ENCODE measurements at places on chromosomes 6 and 20.
A peak's percentile ranks its signal among the peaks of the same experiment; 100 is the strongest.

DNA sequence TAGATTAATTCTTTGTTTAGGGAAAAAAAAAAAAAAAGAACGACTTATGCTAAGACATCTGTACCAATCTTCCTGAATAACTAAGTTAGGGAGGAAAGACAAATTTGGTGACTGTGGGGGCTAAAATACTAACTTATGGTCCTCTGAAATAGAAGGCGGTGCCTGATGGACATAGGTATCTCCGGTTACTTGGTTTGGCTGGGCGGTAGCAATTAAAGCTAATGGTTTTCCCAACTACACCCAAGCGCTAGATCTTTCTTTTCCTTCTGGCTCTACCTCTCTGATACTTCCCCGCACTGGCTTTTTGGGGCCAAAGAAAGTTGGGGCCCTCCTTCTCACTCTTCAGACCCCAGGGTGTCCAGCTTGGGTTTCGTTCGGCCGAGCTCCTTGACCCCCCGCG is 1.0 kb upstream of the RBM24 start:
- DNase-seq = no peak

GRCh38 chr6:149194820-149195558 is 122.5 kb upstream of the TAB2 start:
- DNase-seq = peak; percentile 56

DNA sequence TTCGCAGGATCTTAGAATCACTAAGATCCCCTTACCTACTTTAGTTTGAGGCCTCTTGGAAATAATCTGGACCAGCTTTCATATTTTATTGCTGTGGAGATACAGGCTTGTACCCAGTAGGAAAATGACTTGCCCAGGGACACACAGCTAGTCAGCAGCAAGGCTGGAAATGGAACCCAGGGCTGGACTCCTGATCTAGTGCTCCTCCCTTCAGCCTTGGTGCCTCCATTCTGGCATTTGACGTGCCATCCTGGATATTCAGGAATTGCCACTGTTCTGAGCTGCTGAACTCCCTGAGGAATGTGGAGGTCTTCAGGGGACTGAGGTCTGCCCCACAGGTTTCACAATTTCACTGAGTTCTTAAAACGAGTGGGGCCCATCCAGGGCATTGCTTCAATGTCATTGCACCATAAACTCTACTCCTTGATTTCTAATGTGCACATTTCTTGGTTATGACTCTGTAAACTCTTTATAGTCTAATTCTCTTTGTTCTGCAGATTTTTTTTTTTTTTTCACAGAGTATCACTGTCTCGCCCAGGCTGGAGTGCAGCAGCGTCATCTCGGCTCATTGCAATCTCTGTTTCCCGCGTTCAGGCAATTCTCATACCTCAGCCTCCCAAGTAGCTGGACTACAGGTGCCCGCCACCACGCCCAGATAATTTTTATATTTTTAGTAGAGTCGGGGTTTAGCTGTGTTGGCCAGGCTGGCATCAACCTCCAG is 26.7 kb upstream of the CDKN1A start:
- DNase-seq = no peak

DNA sequence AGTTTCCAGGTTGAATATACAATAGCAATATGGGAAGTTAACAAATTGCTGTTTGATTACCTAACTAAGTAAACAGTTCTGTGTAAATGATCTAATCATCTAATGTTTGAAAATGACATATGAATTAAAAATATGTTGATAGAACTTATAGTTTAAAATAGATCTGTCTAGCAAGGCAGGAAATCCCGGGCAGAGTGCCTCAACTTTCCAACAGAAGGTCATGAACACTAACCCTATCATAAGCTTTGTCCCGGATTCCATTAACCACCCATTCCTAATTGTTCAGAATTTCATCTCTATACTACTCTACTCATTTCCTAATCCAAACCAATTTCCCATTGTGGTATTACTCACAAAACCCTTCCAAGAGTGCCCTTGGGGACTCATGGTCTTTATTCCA is 10.2 kb downstream of the TAAR1 start:
- no peak for DNase-seq

DNA sequence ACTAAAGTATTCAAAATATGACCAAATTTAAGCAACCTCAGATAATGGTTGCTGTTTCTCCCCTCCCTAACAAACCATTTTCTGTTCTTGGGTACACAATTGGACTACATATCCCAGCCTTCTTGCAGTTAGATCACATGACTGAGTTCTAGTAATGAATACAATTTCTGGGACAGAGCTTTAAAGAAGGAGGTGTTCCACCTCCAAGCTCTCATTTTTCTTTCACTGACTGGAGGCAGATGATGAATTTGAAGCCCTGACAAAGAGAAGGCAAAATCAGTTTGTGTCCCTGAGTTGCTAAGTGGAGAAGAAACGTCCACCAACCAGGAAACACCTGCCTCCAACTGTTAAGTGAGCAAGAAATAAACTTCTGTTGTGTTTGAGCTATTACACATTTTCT is 117.2 kb downstream of the LCA5 start:
- DNase-seq = no peak

Data from activated CD4-positive, alpha-beta T cell treated with anti-CD3 and anti-CD28 coated beads, Interleukin-2, amount 50 U/mL, for 16 hours (primary cell).